ENCODE measurements at places on chromosomes 5 and 9.

- no peak for DNase-seq
Measured at GRCh38 chr5:43840424-43841125, 237.6 kb downstream of the NNT start.

DNA sequence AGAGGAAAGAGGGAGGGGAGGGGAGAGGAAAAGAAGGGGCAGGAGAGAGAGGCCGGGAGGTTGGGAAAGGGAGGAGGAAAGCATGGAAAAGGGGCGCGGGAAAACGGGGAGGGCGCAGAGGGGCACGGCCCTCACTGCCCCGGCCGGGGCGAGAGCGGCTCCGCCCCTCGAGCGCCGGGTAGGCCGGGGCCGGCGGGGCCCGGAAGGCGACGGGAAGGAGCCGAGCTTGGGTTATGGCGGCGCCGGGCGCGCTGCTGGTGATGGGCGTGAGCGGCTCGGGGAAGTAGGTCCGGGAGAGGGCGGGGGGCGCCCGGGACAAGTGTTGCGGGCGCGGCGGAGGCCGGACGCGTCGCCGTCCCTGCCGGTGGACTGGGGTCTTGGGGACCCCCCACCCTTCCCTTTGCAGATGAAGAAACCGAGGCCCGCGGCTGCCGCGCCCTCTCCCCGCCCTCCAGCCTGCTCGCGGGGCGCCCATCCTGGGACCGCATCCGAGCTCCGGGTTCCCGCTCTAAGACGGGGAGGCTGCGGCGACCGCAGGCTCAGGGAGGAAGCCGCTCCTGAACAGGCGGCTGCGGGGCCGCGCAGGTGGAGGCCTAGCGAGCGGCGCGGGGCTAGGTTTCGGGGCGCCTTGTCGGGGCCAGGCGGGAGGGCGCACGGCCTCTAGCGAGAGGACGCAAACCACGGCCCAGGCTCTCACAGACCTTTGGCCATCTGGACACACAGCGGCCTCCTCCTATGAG is at the start of gene IDNK:
Gene IDNK (plus strand): TSS at position 205 of the 740 bp plus-strand sequence. CDS start 29 bp downstream, at position 234.
- peak; percentile 30 for DNase-seq

GRCh38 chr5:74956278-74956677 is 90.1 kb upstream of the FAM169A start:
- no peak for DNase-seq

- no peak for DNase-seq
Measured at GRCh38 chr5:100709771-100710170, 174.6 kb downstream of the FAM174A start.

DNA sequence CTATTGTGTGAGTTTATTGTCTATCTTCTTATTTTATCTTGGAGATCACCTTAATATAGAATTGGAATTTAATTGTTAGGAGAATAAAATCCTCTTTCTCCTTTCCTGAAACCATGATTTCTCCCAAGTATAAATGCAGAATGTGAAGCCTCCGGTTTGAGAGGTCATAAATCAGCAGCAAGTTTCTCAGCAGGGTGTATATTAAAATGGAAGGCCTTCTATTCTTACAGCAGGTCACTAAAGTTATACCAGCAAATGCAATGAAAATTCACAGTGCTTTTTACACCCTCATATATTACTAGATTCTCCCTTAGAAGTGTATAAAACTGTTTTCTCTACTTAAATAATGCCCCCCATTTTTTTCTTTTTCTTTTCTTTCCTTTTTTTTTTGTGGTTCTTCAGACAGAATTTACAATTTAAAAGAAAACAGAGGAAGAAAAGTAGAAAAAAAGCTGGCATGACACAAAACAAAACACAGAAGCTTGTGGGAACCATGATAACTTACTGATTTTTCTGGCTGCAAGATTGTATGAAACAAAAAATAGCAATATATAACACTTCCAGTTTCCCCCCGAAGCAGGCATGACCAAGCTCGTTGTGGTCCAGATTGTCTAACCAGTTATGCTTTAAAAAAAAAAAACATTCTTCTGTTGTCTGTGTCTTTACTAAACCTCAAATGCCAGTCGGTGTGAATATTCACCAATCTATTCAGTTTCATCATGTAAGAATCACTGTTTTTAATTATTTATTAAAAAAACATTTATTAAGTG is 211.2 kb downstream of the RAB3C start:
- DNase-seq = no peak

DNA sequence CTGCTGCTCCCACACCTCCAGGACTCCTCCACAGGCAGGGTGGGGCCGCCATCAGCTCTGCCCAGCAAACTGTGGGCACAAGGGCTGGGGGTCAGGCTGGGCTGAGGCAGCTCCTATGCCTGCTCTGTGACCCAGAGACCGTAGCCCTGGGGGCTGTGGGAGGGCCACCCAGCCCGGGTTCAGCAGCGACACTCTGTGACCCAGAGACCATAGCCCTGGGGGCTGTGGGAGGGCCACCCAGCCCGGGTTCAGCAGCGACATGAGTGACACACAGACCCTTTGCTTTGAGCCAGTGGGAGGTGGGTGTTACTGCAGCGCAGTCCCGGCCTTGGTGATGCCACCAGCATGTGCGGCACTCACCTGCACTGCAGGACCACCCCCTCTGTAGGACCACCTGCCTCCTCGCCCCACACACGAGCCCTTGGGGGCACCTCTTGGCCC is 118.9 kb upstream of the LPCAT1 start:
- no peak for DNase-seq

DNA sequence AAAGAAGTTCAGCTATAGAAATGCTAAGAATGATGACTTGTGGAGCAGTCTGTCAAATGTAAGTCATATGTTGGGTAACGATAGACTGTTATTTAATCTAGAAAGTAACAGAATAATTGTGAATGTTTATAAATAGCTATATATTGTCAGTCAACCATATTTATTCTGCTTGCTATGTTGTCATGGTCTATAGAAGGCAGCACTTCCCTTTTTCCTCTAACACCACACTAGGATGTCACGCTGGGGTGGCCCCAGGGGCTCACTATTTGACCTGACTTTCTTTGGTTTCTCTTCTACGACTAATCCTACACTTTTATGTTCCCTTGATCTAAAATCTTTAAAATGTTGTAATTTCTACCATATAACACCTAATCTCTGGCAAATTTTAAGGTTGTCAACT is 20.5 kb downstream of the ERAP2 start:
- no peak for DNase-seq

DNA sequence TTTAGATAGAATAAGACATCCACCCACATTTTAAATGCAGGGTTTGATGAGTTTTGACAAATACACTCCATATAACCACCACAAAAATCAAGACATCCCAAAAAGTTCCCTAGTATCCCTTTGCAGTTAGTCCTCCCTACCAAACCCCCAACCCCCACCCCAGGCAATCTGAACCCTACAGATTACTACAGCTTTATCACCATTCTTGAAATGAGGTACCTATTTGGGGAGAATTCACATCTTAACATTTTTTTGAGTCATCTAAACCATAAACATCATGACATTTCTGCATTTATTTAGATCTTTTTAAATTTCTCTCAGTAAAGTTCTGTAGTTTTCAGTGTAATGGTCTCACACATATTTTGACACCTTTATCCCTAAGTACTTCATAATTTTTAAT is 53.9 kb downstream of the PTBP3 start:
- DNase-seq = no peak

DNA sequence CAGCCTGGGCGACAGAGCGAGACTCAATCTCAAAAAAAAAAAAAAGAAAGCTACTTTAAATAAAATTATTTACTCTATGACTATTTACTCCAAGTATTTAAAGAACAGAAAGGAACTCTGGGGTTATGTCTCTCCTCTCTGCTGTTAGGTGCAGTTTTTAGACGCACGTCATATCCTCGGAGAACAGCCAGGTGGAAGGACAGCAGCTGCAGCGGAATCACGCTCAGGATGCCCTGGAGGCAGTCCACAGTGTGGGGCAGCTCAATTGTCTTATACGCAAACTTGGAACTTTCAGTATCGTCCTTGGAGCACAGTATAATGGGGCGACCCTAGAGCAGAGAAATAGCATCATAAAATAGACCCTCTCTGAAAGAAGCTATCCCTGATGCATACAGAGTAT is 10.4 kb upstream of the MAPK9 start:
- no peak for DNase-seq

DNA sequence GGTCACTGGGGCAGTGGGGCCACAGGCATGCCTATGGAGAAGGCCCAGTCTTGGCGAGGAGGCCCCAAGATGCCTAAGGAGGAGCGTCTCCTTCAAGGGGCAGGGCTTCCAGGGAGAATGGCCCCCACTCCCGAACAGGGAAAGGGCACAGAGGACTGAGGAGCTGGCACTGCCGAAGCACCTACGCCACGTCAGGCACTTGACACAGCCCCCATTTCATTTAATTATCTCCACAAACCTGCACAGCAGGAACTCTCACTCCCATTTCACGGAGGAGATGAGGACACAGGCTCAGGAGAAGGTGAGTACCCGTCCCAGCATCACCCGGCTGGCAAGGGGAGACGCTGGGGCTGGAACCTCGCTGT is 26.0 kb downstream of the EGR1 start:
- no peak for DNase-seq

- no peak for DNase-seq
Measured at GRCh38 chr5:66454186-66455078, 141.8 kb upstream of the MAST4 start.

GRCh38 chr9:136337416-136338395 is 10.4 kb downstream of the GPSM1 start:
- no peak for DNase-seq

GRCh38 chr5:13930541-13931171 is 13.8 kb downstream of the DNAH5 start:
- no peak for DNase-seq

DNA sequence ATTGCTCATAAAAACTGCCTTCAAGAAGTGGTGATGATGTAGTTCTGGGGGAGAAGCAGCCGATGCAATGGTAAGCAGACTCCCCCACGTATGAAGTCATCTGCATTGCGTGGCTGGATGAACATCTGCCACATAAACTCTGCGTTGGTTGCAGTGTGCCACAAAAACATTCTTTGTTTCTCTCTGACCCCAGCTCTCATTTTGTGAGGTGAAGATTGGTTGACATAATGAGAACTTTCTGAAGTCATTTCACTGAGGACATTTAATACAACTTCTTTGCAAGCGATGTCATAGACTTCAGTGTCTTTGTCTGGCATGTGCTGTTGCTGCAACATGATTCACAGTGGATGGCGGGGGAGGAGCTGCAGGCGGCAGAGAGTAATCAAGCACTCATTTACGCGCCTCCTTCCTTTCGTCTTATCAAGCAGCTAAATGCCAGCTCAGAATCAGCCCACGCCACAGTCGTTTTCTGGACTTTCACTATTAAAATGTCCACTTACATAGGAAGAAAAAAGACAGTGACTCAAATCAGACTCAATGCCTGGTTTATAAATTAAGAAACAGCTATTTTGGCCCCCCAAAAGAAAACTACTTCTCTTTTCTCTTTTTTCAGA is 91.5 kb upstream of the NFIL3 start:
- DNase-seq = peak; percentile 8

DNA sequence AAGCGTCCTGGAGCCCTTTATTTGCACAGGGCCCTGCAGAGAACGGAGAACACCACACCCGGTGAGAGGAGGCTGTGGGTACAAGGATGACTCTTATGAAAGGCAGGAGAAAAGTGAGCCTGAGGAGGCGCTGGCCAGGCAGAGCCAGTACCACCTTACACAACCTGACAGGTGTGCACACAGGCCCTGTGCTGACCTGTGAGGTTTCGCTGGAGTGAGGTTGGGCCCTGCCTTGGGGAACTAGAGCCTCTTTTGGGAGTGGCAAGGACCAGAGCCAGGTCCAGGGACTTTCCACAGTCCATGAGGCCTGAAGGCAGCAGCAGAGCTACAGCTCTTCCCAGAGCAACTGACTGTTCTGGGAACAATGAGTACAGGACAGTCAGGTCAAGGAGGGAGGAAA is 3.1 kb downstream of the SRD5A1 start:
- no peak for DNase-seq

GRCh38 chr5:24598956-24599355 is 45.8 kb downstream of the CDH10 start:
- no peak for DNase-seq

All from stimulated activated CD4-positive, alpha-beta T cell treated with anti-CD3 and anti-CD28 coated beads, Interleukin-4, amount 100 ng/mL, for 48 hours (primary cell).